ENCODE measurements at places on chromosomes 3 and 15.

DNA sequence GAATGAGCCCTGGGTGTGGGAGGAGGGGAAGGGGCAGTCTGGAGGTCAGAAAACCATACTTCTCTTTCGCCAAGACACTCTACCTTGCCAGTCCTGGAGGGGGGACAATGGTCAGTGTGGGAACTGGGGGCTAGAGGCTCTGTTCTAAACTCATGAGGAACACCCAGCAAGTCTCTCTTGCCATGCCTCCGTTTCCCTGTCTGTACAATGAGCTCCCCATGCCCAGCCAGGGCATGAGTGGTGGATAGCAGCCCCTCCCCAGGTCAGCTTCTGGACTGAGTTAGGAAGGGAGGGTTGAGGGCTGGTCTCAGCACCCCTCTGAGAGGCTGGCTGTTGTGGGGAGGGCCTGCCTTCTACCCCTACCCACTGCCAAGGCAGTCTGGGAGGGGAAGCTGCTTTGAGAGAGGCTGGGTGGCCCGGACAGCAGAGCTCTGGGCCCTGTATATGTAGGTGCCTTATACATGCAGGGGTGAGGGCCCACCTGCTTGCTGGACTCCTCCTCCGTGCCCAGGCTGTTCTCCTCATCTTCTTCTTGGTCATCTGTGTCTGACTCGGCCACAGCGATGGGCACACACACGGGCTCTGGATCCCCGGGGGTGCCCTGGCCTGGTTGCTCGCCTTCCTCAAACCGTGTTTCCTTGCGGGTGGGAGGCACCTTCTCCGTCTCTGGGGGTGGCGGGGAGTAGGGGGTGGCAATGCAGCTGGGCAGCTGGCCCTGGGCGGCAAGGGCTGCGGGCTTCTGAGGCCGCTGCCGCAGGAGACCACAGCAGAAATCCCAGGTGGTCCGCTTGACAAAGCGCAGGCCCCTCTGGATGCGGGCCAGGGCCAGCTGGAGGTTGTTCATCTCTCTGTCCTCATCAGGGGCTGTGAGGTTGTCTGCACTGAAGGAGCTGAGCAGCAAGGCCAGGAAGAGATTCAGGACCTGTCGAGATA is 68.8 kb downstream of the SCN5A start:
- DNase-seq: peak; percentile 57

- DNase-seq: no peak
Observed at GRCh38 chr3:125350597-125350996, 24.5 kb downstream of the ZNF148 start.

GRCh38 chr3:165339753-165340152 is 143.6 kb upstream of the SLITRK3 start:
- DNase-seq: no peak

DNA sequence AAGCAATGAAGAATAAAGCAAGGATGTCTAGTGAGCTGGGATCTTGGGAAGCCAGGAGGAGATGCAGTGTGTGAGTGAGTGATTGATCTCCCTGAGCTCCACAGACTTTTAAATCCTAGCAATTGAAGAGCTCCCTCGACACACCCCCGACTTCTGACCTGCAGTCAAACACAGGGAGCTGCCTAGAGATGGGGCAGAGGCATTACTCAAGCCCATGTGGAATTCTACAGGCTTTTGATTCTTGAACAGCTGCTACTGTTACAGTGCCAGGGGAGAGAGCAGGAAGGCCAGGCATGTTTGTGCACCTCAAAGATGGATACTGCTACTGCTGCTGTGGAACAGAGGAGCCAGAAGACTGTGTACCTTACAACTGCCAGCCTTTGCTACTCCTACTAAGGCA is 1403.1 kb upstream of the ALCAM start:
- DNase-seq: no peak

DNA sequence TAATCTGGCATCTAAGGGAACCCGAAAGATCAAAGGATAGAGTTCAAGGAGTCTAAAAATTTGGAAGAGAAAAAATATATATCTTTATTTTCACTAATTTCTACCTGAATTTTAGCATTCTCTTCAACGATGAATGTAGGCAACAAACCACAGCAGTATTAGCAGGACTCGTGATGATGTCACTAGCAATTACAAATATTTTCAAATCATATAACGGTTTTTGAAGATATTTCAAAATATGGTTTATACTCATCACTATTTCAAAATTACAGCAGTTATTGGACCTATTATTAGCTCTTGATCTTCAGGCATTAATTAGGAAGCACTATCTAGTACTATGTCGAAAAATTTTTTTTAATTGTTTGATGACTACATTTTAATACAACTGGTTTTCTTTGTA is 27.0 kb upstream of the ANKDD1A start:
- no peak for DNase-seq

- DNase-seq: no peak
Observed at GRCh38 chr3:29486096-29486495, 205.2 kb downstream of the RBMS3 start.

DNA sequence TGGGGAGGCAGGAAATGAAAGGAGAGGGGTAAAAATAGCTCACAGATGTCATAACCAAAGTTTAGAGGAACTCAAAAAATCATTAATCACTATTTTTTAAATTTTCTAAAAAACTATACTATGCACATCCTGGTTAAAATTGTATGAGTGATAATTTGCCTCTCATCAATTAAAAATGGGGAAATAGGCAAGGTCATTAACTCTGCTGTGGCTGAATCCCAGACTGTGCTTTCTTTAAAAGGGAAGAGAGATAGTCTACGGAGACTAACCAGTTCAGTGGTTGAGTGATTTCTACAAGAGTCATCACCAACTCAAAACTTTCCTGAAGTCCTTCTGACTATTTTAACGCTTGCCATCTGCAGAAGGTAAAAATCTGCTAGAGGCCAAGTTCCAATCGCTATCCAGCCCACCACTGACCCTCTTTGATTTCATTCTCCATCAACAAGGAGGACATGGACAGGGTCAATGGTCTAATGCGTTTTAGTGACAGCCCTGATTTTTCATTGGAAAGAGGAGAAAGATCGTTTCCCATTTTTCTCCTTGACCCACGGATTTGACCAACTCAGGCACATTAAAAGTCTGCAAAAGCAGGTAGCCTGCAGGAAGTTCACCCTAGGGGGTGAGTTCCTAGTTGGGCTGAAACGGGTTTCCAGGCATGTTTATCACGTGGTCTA is 850 bp downstream of the SUCLG2 start:
- no peak for DNase-seq

- no peak for DNase-seq
Observed at GRCh38 chr15:52417521-52417920, 111.2 kb downstream of the MYO5A start.

DNA sequence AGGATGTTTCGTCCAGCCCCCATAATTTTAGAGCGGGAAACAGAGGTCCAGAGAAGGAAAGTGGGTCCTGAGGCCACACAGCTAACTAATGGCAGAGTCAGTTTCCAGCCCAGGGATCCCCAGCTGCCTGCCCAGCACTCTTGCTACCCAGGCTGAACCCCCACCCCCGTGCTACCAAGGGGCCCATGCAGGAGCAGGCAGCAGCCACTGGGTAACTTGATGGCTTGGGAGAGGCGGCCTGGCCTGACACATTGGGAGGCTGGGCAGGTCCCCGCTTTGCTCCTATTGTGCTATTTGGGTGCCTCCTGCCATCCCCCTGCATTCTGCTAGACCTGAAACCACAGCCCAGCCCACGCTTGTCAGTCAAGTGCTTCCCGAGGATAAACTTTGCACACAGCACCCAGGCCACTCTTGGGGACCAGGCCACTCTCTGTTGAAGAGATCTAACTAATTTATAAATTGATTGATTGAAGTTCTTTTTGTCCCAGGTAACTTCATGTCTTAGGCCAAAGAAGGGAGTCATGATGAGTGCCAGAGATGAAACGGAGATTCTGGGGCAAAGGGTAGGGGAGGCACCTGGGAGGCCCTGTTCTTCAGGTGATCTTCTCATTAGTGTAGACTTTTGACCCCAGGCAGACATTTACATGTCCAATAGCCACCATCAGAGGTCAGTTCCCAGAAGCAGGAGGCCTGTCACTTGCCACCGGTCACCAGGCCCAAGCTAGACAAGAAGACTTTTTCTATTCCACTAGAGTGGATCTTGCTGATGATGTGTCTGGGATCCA is 7.0 kb downstream of the PAK6 start:
- peak; percentile 9 for DNase-seq

- peak; percentile 62 for DNase-seq
Observed at GRCh38 chr3:186826410-186826975, 16.0 kb upstream of the ADIPOQ start.

DNA sequence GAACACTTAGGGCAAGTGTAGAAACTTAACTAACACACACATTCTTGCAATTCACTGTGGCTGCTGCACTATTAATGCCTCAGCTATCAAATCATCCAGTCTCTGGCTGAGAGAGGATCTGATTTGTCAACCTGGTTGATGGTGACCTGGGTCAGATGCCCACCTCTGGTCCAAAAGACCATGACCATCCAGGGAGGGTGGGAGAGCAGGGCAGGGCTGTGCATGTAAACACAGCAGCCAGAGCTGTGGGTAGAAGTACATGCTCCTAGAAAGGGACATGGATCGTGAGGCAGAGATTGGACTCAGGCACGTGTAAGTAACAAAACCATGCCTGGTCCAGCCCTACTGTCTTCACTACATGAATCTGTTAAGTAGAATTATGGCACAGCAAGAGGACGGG is 17.3 kb downstream of the MESD start:
- no peak for DNase-seq

DNA sequence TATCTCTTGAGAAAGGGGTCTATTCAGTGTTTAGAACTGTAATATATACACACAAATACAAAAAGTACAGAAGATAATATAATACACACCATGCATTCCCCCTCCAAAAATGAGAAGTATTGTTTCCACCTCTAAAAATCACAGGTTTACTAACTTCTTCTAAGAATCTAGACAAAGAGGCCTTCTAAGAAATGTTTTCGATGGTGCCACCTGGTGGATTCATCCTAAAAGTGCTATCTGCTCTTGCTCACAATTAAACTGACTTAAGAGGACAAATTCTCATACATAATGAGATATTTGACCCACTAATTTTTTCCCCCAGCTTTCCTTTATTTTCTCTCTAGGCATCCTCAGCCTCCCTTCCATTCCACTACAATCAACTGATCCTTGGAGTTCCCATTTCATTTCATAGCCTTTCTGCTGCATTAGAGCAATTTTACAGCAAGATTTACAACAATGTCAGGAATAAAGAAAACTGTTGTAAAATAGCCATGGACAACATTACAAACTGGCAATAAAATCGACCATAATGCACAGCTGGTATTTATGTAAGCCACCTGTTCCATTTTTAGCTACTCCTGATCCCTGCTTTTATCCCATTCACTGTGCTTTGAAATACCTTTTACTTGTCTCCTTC is 124.6 kb downstream of the ARRDC4 start:
- DNase-seq: no peak

- DNase-seq: no peak
Observed at GRCh38 chr3:73874161-73874560, 249.4 kb upstream of the PDZRN3 start.

GRCh38 chr3:133746712-133747066 is 496 bp downstream of the TF start:
- DNase-seq: no peak

GRCh38 chr3:71111784-71112440 is 471.6 kb downstream of the FOXP1 start:
- DNase-seq: no peak

- peak; percentile 86 for DNase-seq
Observed at GRCh38 chr15:43204016-43204901, 16.6 kb downstream of the EPB42 start.

DNA sequence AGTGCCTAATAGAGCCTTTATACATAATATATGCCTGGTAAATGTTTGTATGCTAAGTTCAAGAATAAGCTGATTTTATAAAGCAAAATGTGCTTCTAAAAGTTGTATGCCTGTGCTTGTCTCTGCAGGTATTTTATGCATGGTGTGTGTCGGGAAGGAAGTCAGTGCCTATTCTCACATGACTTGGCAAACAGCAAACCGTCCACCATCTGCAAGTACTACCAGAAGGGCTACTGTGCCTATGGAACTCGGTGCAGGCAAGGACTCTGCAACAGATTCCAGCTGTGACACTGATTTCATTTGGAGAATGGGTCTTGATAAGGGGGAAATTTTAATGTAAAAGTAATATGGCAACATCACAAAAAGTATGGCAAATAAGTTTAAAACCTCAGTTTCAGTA is 11.9 kb downstream of the MKRN2 start:
- DNase-seq: no peak

DNA sequence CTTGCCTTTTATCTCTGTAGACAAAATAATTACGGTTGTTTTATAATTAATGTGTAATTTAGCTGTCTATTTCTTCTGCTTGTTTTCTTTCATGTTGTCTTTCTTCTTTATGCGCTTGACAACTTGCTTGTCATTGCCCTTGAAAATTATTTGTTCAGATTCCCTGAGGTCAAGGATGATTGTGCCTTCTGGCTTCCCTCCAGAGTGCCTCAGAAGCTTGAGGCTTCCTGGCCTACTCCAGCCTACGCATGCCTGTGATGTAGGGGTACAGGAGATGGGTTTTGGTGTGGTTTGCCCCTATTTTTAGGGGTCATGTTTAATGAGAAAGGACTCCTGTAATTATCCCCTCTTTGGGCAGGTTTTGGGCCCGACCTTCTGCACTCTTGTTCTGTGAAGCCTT is 231.5 kb downstream of the SV2B start:
- no peak for DNase-seq

DNA sequence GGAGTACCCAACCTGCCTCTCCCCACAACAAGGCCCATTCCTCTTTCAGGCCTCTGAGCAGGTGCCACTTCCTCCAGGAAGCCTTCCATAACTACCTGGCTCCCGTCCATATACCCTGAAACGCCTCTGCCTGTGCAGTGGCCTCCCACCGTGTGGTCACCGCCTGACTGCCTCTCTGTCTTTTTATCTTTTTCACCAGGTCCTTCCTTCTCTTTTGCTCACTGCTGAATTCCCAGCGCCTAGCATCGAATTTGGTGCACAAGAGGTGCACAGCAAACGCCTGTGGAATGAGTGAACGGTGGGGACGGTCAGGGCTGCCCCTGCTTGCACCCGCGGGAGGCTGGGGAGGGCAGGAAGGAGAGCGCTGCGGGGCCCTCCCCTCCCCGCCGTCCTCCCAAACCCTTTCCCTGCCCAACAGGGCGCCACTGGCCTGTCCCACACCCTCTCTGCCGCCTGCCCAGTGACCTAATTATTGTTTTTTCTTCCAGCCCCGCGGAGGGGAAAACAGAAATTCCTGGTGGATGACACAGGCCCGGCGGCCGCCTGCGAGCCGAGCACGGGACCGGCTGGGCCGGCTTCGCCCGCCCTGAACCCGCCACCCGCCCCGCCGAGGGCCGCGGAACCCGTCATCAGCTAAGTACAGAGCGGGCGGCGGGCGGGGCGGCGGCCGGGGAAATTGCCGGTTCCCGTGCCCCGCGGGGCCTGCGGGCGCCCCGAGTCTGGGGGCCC is 140.1 kb downstream of the SMAD6 start:
- DNase-seq: peak; percentile 94

- peak; percentile 99 for DNase-seq
Observed at GRCh38 chr3:9749645-9750555, at the start of gene OGG1. TSS of gene OGG1 (plus strand) at chr3:9749952. CDS start at chr3:9750287, 335 bp downstream.

DNA sequence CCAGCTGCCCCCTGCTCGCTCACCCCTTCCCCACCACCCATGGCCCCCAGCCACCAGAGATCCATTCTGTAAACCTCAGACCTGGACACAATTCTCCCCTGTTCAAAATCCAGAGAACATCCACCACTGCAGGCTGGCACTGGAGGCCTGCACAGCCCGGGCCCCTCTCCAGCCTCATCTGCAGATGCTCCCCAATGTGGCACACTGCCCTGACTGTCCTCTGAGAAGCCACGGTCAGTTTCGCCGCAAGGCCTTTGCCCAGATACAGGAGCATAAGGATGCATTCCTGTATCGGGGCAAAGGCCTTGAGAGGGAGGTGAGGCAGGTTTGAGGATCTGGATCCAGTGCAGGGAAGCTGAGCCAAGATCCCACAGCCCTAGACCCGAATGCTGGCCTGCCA is 175.4 kb upstream of the LINGO1 start:
- no peak for DNase-seq

Data from aorta (tissue), 5 donors.